Motor neuron (in vitro differentiated cells): ENCODE measurements at places on chromosomes 13 and 19.

DNA sequence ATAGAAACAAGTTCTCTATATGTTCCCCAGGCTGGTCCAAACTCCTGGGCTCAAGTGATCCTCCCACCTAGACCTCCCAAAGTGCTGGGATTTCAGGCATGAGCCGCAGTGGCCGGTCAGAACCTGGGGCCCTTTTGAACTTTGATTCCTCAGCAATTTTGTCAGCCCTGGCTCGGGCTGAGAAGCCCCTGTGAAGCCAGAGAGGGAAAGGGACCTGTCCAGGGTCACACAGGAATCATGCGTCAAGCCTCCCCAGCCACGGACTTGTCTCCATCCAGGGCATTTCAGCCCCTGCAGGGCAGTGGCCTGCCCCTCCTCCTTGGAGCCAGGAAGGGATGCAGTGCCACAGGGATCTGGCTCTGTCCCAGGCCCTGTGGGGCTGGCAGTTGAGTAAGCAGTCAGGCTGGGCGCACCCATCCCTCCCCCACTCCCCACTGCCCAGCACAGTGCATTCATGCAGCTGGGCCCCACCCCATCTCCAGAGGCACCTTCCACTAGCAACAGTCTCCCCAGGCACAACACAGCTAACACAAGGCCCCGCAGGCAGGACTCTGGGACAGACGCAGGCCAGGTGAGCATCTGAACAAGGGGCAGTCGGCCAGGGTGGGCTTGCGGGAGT lies at the start of gene CAPS:
CAPS (plus strand) TSS at position 516 of the 619 bp plus-strand sequence. CDS start 153 bp downstream, outside the sequence.
- peak; percentile 49 for ATAC-seq

DNA sequence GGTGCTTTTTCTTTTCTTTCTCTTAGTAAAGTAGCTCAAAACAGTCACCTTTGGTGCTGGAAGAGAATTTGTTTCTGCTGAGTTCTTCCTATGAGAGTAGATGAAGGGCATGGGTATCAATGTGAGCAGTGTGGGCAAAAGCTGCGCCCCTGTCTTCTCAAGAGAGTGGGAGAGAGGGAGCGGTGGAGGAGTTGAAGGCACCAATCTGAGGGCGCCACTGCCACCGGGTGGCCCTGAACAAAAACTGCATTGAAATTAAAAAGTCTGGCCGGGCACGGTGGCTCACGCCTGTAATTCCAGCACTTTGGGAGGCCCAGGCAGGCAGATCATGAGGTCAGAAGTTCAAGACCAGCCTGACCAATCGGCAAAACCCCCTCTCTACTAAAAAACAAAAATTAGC lies 28.7 kb upstream of the EPHX3 start:
- ATAC-seq = no peak

GRCh38 chr13:109182777-109183465 lies 553.5 kb downstream of the MYO16 start:
- no peak for ATAC-seq

GRCh38 chr13:48790199-48790598 lies 136.5 kb downstream of the CYSLTR2 start:
- ATAC-seq = no peak

DNA sequence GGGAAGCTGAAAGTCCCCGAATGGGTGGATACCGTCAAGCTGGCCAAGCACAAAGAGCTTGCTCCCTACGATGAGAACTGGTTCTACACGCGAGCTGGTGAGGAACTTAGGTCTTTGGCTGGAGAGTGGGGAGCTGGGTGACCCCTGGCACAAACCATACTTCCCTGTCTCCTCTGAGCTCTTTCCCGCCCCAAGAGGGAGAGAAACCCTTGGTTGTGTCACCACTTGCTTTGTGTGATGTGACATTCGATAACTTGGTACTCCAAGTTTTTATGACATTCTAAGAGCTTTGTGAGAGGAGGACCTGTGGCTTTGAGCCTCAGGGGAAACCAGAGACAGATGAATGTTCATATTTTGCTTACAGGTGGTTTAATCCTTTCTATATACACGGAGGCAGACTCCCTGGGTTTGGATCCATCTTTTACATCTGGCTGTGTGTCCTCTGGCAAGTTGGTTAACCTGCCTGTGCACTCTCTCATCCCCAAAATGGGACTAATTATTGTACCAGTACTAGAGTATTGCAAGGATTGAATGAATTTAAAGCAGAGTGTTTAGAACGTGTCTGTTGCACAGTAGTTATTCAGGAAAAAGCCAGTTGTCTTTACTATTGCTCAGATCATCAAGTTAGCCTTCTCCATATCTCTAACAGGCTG lies 1.2 kb downstream of the RPS19 start:
- no peak for ATAC-seq

DNA sequence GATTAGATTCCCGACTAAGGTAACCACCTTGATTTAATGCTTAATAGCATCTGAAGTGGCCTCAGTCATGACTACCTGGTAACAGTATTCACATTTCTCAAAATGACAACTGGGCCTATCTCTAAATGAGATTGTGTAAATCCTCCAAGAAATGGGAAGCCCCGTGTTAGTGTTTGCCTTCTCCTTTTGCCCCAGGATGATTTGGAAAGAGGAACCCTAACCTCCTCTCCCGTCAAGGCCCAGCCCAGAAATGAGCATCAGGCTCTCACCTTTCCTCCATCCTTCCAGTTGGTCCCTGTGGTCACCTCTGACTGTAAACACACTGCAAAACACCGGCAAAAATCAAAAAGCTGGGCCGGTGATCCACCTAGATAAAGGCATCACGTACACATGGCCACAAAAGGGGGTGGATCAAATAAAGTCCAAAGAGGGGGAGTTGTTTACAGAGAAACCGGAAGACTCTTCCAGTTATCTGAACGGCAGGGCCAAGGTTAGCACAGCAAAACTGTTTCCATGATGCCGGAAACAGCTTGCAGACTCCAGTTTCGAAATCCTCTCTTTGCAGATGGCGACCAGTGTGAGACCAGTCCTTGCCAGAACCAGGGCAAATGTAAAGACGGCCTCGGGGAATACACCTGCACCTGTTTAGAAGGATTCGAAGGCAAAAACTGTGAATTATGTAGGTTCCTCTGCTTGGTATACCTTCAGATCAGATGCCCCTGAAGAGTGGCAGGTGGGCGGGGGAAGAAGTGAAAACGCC lies 16.4 kb downstream of the F10 start:
- no peak for ATAC-seq

- ATAC-seq = peak; percentile 17
Measured at GRCh38 chr19:32404933-32405430, 588 bp upstream of the DPY19L3 start.

DNA sequence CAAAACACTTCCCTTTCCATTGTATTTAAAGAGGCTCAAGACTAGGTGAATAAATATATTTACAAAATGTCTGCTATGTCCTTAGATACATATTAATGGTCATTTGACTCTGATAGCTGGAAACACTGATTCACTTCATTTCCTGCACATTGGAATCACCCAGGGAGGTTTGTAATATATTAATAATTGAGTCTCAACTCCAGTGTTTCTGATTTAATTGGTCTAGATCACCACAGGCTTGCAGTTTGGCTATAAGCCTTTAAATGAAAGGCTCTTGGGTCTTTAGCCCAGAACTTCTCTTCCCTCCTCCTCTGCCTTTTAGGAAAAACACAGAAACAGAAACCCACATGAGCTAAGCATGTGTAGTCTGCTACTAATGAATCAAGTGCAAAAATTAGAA lies 378.0 kb downstream of the TBC1D4 start:
- no peak for ATAC-seq

- no peak for ATAC-seq
Measured at GRCh38 chr19:31294189-31294588, 55.0 kb downstream of the TSHZ3 start.

DNA sequence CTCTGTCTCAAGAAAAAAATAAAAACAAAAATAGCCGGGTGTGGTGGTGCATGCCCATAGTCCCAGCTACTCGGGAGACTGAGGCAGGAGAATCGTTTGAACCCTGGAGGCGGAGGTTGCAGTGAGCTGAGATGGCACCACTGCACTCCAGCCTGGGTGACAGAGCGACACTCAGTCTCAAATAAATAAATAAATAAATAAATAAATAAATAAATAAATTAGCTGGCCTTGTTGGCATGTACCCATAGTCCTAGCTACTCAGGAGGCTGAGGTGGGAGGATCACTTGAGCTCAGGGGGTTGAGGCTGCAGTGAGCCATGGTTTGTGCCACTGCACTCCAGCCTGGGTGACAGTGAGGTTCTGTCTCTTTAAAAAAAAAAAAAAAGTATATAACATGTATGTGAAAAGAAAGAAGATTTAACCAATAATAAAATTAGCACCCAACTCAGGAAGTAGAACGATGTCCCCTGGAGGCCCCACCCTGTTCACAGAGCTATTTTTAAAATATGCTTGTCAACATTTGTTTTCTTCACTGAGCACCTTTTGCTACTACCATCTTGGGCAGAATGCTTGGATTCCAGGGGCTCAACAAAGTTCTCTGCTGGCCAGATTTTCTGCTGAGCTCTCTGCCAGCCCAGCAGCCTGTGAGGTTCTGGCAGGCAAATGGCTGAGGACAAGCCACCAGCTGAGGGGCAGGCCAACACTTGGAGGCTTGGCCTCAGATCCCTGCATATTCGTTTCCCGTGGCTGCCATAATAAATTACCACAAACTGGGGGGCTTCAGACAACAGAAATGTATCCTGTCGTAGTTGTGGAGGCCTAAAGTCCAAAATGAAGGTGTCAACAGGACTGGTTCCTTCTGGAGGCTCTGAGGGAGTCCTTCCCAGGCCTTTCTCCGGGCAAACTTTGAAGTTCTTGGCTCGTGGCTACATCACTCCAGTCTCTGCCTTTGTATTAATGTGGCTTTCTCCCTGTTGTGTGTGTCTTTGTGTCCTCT lies 5.2 kb downstream of the SLC25A42 start:
- no peak for ATAC-seq

DNA sequence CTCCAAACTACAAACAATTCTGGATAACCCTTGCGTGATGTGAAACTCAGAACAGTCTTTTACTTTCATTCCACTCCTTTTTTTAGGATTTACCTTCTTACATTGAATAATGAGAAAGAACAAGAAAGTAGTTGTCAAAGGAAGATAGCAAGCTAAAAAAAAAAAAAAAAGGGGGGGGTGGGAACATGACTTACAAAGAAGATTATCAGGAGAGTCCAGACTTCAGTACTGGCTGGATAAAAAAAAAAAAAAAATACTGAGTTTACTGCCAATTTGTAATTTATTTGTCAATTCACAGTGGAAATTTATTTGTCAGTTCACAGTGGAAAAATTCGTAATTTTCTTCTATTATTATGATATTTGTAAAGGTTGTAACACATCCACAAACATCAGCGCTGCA lies 792.4 kb upstream of the SLITRK5 start:
- ATAC-seq = no peak

DNA sequence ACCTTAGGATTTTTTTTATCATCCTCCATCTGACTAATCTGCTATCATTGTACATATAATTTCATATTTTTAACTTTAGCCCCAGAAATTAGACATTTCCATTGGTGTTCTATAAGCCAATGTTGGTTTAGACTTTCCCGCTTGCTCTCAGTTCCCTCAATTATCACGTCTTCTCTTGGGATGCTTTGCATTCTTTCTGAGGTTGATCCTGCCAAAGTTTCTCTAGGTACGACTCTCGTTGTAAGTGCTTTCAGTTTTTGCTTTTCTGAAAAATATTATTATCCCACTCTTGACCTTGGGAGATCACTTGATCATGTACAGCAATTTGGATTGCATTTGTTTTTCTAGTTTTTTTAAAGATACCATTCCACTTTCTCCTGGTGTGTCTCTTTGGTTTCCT lies 270.2 kb downstream of the IRS2 start:
- ATAC-seq = no peak

DNA sequence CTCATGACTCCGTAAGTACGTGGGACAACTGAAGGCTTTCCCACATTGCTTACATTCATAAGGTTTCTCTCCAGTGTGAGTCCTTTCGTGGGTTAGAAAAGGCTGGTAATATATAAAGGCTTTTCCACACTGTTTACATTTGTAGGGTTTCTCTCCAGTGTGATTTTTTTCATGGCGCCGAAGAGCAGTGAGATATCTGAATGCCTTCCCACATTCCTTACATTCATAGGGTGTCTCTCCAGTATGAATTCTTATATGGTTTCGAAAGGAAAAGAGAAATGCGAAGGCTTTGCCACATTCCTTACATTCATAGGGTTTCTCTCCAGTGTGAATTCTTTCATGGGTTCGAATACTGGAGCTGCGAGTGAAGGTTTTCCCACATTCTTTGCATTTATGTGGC lies 29.5 kb downstream of the ZNF490 start:
- ATAC-seq = no peak

DNA sequence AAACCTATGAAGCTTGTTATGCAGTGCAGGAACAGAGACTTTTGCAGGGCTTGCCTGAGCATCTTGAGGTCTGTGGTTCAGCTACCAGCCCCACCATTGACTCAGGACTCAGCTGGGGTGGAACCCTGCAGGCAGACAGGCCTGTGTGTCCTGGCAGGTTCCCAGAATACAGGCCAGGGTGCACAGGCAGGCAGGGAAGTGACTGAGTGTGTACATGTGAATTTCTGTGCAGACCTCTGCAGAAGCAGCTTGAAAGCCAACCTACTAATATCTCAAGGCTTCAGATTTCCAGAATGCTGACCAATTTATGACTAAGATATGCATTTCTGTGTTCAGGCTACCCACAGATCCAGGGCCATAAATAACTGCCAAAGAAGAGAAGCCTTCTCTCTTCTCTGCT lies 254.4 kb downstream of the DLEU7 start:
- ATAC-seq = peak; percentile 56

GRCh38 chr13:33278913-33279312 lies 6.6 kb downstream of the STARD13 start:
- no peak for ATAC-seq

DNA sequence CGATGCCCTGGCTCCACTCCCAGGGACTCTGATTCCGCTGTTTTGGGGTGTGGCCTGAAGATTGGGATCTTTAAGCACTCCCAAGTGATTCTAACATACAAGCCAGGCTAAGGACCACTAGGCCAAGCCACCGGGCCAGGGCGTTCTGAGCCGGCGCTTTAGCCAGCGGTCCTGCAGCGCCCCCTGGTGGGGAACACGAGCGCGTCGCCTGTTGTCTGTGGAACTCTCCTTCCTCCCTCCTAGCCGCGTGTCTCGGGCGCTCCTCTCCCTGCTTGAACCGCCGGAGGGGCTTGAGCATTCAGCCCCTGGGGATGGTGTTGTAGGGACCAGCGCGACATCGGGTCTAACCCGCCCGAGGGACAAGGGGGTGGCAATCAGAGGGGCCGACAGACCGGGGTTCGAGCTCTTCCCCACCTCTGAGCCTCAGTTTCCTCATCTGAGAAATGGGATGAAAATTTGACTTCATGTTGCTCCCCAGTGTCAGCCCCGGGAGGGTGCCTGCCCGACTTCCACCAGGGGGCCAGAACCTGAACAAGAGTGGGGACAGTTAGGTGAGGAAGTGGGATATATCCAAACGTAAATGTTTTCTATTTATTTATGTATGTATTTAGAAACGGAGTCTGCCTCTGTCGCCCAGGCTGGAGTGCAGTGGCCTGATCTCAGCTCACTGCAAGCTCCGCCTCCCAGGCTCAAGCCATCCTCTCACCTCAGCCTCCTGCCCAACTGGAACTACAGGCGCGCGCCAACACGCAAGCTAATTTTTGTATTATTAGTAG lies 18.0 kb upstream of the PNMA8B start:
- peak; percentile 80 for ATAC-seq

DNA sequence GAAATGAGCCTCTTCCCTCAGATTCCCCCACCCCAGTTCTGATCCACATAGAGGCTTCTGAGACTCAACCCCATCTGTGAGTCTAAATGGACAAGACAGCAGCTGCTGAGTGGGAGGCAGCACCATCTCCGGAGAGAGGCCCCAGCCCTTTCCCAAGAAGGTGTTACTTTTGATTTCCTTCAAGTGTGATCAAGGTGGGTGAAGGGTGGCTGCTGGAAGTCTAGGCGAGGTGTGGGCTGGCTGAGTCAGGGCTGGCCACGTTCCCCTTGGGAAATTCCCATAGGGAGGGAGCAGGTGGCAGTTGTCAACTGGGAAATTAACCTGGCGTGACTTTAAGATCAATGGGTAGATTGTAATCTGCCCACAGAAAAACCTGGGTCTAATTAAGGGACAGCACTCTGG lies 148.0 kb downstream of the FOXO1 start:
- no peak for ATAC-seq
